ENCODE measurements at places on chromosomes 5 and 9. TPM values are rescaled to one million over a fixed set of nuclear protein-coding genes. Genes with fewer than 3 reads are reported as not detected.
A peak's percentile ranks its signal among the peaks of the same experiment; 100 is the strongest.

The BARX1 gene
- not detected for total RNA-seq

The GRXCR2 gene
- not detected for total RNA-seq

The ALDOB gene
- total RNA-seq: not detected

The TAF11L5 gene
- not detected for total RNA-seq

The CACNA1B gene
- total RNA-seq: not detected

The PCDHA9 gene
- not detected for total RNA-seq

The NR2F1-AS1 gene
- not detected for total RNA-seq

The SLC9A3 gene
- 1.4 TPM for total RNA-seq

The OR1J2 gene
- total RNA-seq: not detected

GRCh38 chr5:36450229-36451014, 148.7 kb upstream of the RANBP3L start:
- H3K27me3 ChIP-seq: peaks cover 9% of the 10 kb centered on the region
- no peak overlapping the region for H3K27ac ChIP-seq
- no peaks in the 10 kb centered on the region for H3K4me1 ChIP-seq
- DNase-seq: no peak
- H3K4me3 ChIP-seq: no peak overlapping the region

DNA sequence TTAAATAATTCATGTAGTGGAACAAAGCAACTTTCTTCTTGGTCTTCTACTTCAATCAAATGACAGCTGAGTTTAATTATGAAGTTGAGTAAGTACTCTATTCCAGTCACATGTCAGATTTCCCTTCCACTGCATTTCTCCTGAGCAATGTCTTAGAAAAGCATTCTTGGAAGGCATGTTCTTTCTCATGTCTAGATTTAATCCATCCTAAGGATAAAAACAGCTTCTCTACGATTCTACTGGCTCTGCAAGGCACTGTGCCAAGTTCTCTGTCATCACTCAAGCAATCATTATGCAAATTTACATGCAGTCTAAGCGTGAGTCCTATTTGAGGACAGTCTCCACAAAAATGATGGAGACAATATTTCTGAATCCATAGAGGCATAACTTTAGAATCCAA, 142.4 kb downstream of the YIPF5 start:
- DNase-seq: no peak
- no peaks in the 10 kb centered on the region for H3K27me3 ChIP-seq
- H3K27ac ChIP-seq: no peak overlapping the region
- no peaks in the 10 kb centered on the region for H3K4me1 ChIP-seq
- no peaks in the 10 kb centered on the region for H3K36me3 ChIP-seq

GRCh38 chr5:160105686-160106360, 13.4 kb downstream of the PWWP2A start:
- no peak for DNase-seq
- H3K36me3 ChIP-seq: peaks cover 25% of the 10 kb centered on the region
- H3K4me1 ChIP-seq: peaks cover 9% of the 10 kb centered on the region

DNA sequence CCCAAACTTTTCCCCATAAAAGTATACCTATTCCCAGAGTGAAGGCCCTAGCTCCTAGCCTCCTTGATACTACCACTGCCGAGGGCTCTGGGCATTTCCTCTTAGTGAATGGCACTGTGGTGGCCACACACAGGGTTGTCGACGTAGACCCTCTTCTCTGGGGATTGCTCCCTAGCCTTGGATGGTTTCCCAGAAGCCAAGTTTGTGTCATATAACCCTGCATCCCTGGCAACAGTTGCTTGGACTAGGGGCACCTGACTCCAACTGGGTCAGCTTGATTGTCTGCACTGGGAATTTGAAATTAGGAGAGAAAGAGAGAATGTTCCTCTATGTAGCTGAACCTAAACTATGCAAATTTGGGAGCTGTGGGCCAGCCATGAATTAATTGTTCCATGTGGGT, 32.3 kb upstream of the KIF2A start:
- H3K4me1 ChIP-seq: peaks cover 31% of the 10 kb centered on the region
- peaks cover 18% of the 10 kb centered on the region for H3K36me3 ChIP-seq
- no peak overlapping the region for H3K4me3 ChIP-seq

GRCh38 chr5:68070591-68071281, 144.8 kb upstream of the PIK3R1 start:
- no peak for DNase-seq
- H3K27ac ChIP-seq: no peak overlapping the region
- no peak overlapping the region for H3K4me3 ChIP-seq
- no peaks in the 10 kb centered on the region for H3K36me3 ChIP-seq
- H3K4me1 ChIP-seq: peaks cover 2% of the 10 kb centered on the region

DNA sequence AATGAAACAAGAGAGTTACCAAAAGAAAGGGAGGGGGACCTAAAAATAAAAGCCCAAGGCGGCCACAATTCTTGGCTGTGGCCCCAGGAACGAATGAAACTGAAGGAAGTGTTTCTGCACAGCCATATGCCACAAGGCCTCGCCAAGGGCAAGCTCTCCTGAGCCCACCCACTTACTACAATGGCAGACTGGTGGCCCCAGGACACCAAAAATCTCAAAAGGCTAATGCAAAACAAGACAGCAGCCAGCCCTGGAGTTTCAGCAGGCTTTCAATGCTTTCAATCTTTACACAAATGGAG, 4.0 kb downstream of the CAMSAP1 start:
- H3K4me1 ChIP-seq: peaks cover 41% of the 10 kb centered on the region
- H3K27me3 ChIP-seq: no peaks in the 10 kb centered on the region
- no peak overlapping the region for H3K27ac ChIP-seq
- H3K4me3 ChIP-seq: no peak overlapping the region

DNA sequence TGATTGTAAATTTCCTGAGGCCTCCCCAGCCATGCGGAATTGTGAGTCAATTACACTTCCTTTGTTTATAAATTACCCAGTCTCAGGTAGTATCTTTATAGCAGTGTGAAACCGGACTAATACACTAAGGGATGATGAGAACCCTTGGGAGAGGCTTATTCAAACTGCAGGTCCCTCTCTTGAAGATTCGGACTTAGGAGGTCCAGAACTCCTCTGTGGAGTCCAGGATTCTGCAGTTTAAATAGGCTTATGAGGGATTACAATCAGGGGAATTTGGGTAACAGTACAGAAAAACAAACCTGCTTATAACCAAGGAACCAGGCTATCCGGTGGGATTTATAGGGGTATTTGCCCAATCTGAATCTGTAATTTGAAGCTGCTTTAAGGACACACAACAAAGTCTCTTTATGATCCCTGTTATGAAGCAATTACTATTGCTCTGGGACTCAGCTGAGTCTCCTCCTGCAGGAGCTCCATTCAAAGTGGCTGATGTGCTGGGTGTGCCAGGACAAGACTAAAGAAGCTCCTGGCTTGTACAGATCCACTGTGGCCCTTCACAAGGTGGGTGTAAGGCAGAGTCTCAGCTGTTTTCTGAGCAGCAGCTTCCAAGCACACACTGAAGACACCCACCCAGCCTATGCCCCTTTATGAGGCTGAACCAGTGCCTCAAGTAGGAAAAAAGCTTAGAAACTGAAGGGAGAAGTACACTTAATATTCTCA, 41.8 kb upstream of the LHFPL2 start:
- peaks cover 3% of the 10 kb centered on the region for H3K4me1 ChIP-seq
- no peak overlapping the region for H3K27ac ChIP-seq
- H3K36me3 ChIP-seq: no peaks in the 10 kb centered on the region
- no peak overlapping the region for H3K4me3 ChIP-seq
- no peak for DNase-seq
- peaks cover 6% of the 10 kb centered on the region for H3K27me3 ChIP-seq

DNA sequence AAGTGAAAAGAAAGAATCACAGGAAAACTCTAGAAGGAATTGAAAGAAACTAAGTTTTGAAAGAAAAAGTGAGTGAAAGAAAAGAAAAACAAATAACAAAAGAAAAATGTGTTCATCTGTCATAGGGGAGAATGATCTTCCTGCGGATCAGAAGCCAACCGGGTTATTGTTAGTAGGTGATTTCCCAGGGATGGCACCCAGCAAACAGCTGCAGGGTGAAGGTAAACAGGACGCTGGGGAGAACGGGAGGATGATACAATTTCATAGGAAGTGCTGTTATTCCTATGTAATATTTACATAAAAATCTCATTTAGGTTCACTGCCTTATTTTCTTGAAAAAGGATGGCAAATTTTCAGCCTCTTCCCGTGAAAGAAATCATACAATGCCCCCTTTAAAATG, 72.4 kb upstream of the LHFPL2 start:
- no peaks in the 10 kb centered on the region for H3K4me1 ChIP-seq
- no peak overlapping the region for H3K27ac ChIP-seq
- no peak overlapping the region for H3K4me3 ChIP-seq
- H3K36me3 ChIP-seq: no peaks in the 10 kb centered on the region
- H3K27me3 ChIP-seq: peaks cover 3% of the 10 kb centered on the region

DNA sequence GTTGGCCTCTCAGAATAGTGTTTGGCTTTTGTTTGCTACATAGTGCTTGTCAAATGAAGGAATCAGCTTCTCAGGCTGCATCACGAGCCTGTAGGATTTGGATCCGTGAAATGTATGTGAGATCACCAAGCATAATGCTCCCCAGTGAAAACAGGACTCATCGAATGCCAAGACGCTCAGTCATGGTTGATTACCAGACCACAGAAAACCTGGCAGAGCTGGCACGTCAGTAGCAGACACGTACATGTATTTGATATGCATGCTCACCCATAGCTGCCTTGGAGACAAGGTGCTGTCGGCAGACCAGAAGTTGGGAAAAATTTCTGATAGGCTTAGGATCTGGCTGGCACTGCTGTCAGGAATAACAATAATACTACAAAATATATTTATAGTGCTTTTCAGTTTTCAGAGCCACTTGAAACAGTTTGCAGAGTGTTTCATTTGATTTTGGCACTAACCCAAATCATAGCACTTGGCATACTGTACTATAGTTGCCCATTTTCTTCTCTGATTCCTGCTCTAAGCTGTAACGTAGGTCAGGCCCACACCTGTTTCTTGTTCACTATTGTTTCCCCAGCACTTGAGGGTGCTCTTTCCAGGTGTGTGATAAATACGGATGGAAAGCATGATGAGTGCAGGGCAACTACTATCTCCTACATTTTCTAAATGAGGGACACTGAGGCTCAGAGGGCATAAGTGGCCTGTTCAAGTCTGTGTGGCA, 226.1 kb downstream of the NR3C1 start:
- H3K27ac ChIP-seq: no peak overlapping the region
- no peak for DNase-seq
- no peak overlapping the region for H3K4me3 ChIP-seq
- H3K36me3 ChIP-seq: peaks cover 3% of the 10 kb centered on the region
- peaks cover 6% of the 10 kb centered on the region for H3K4me1 ChIP-seq

DNA sequence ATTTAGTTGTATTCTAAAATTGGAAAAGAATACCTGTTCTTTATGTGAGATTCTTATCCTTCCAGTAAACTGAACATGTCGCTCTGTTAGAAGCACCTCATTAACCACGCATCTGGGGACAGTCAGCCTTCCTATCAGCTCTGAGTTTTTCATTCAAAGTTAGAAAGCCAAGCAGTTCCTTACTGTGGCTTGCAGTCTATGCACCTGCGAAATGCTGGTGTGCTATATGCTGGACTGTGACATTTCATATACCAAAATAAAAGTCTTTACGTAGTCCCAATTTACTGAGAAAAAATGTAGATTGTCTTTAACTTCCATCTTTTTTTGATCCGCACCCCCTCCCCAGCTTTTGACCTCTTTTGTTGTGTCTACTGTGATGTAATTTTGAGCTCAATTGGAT, 4.3 kb downstream of the ANP32B start:
- H3K27me3 ChIP-seq: no peaks in the 10 kb centered on the region
- H3K4me1 ChIP-seq: peaks cover 64% of the 10 kb centered on the region
- peaks cover 30% of the 10 kb centered on the region for H3K36me3 ChIP-seq
- no peak for DNase-seq
- peak overlapping the region; percentile 50 for H3K27ac ChIP-seq
- H3K4me3 ChIP-seq: no peak overlapping the region

- H3K27ac ChIP-seq: no peak overlapping the region
- H3K4me3 ChIP-seq: no peak overlapping the region
- H3K36me3 ChIP-seq: no peaks in the 10 kb centered on the region
These were observed 155.5 kb upstream of the NUDT12 start for GRCh38 chr5:103718108-103718507.

DNA sequence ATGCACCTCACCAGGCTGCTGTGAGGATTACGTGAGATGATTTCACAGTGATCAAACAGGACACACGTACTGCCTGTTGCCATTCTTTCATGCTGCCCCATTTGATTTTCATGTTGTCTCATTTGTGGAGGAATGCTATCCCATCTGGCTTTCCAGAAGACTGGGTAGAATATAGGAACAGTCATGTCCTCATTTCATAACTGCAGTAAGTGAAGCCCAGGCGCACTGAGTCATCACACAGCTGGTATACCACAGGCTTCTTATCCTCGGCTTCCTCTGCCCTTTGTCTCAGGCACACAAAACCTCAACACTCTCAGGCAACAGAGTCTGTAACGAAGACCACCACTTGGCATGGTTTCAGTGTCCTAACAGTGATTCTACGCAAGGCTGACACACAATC, 62.3 kb downstream of the LHFPL2 start:
- no peaks in the 10 kb centered on the region for H3K36me3 ChIP-seq
- no peaks in the 10 kb centered on the region for H3K27me3 ChIP-seq
- no peak overlapping the region for H3K27ac ChIP-seq

DNA sequence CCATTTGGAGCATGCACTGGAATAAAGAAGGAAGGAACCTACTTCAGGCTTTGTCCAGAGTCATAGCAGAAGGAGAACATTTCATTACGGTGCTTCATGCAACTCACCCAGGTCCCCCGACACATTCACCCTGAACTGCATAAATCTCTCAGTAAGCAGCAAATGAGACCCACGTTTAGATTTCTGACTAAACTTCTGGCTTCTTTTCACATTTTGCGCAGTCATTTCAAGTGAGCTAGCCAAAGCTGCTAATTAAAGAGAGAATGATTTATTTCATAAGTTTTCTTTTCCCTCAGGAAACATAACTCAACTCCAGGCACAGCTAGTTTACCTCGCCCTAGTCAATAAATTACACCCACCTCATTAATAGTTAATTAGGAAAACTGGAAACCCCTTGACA, 88.6 kb upstream of the GAS1 start:
- no peak overlapping the region for H3K4me3 ChIP-seq
- no peaks in the 10 kb centered on the region for H3K36me3 ChIP-seq
- H3K4me1 ChIP-seq: no peaks in the 10 kb centered on the region
- peaks cover 1% of the 10 kb centered on the region for H3K27me3 ChIP-seq

- peaks cover 52% of the 10 kb centered on the region for H3K36me3 ChIP-seq
- no peak overlapping the region for H3K27ac ChIP-seq
- H3K27me3 ChIP-seq: no peaks in the 10 kb centered on the region
- DNase-seq: no peak
- H3K4me3 ChIP-seq: no peak overlapping the region
These were observed 15.4 kb downstream of the REEP5 start for GRCh38 chr5:112906637-112907036.

DNA sequence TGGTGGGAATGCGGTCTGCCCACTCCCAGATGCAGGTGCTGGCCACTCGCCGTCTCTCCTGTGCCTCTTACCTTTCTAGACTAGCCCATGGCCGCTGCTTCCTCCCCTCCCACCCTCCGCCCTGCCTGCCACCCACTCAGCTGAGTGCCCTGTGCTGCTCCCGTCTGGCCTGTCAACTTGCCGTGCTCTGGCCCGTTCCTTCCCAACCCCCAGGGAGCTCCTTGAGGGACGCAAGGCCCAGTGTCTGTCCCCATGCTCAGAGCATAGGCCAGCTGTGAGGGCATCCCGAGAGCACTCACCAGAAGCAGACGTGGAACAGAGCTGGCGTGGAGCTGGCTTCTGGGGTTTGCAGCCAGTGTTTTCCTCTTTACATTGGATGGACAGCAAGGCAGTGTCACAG, 20.2 kb downstream of the HNRNPH1 start:
- H3K27ac ChIP-seq: no peak overlapping the region
- peaks cover 19% of the 10 kb centered on the region for H3K4me1 ChIP-seq
- peaks cover 33% of the 10 kb centered on the region for H3K36me3 ChIP-seq
- no peak for DNase-seq
- H3K27me3 ChIP-seq: no peaks in the 10 kb centered on the region

GRCh38 chr9:96395964-96396363, 12.5 kb upstream of the SLC35D2 start:
- H3K27ac ChIP-seq: no peak overlapping the region
- H3K27me3 ChIP-seq: no peaks in the 10 kb centered on the region
- H3K4me1 ChIP-seq: peaks cover 34% of the 10 kb centered on the region
- no peak for DNase-seq
- no peak overlapping the region for H3K4me3 ChIP-seq

Measured in activated CD4-positive, alpha-beta T cell treated with anti-CD3 and anti-CD28 coated beads, Interleukin-2, amount 10 ng/mL, durations not matched to agents 7 days and 5 days (primary cell).